Activated naive CD4-positive, alpha-beta T cell treated with anti-CD3 and anti-CD28 coated beads for 36 hours (primary cell): ENCODE measurements at places on chromosomes 5 and 9. TPM values are rescaled to one million over a fixed set of nuclear protein-coding genes. Genes with fewer than 3 reads are reported as not detected.

The GABRA6 gene
- not detected for total RNA-seq

The PRR7 gene
- 7.4 TPM for total RNA-seq

DNA sequence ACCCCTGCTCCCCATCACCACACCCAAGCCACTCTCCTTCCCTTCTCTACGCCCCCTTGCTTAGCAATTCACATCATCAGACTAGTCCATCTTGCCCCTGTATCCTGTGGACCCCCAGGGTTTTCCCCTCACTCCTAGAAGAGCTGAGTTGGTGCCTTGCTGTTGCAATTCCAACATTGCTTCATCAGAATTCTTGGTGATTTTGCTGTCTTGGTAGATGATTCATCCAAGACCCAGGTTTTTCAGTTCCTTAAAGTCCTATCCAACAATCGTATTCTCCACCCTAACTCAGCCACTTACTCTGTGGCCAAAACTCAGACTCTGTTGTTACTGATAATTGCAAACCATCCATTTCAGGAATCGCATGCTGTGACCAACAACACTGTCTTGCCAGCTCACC, 21.4 kb upstream of the CCNJL start:
- no peaks in the 10 kb centered on the region for H3K36me3 ChIP-seq
- H3K4me3 ChIP-seq = no peak overlapping the region
- no peak for DNase-seq
- H3K4me1 ChIP-seq = peaks cover 6% of the 10 kb centered on the region

GRCh38 chr9:28260330-28260729, 687.0 kb upstream of the C9orf72 start:
- DNase-seq = no peak
- no peak overlapping the region for H3K4me3 ChIP-seq
- no peak overlapping the region for H3K27ac ChIP-seq
- no peaks in the 10 kb centered on the region for H3K36me3 ChIP-seq
- no peaks in the 10 kb centered on the region for H3K4me1 ChIP-seq

GRCh38 chr5:123617561-123617960, 105.6 kb downstream of the CSNK1G3 start:
- no peaks in the 10 kb centered on the region for H3K27me3 ChIP-seq
- H3K27ac ChIP-seq = no peak overlapping the region
- no peak for DNase-seq
- no peaks in the 10 kb centered on the region for H3K4me1 ChIP-seq
- no peak overlapping the region for H3K4me3 ChIP-seq

- H3K4me1 ChIP-seq = peaks cover 8% of the 10 kb centered on the region
- H3K4me3 ChIP-seq = no peak overlapping the region
- no peak for DNase-seq
- H3K27me3 ChIP-seq = no peaks in the 10 kb centered on the region
Observed at GRCh38 chr9:129816501-129817435, 7.2 kb downstream of the TOR1A start.

DNA sequence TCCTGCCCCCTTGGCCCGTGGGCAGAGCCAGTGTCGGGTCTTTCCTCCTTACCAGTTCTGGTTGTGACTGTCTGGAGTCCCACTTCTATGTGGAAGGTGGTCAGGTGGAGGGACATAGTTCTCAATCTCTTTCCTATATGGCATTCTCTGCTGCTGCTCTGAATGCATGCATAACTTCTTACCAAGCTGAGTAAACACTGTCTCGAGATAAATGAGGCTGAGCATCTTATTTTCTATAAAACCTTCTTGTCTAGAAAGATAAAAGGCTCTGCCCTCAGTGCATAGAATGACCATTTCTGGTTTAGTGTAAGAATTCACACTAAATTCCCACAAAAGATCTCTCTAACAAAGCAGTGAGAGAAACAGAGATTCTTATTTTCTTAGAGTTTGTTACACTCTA, 106.2 kb upstream of the TBC1D2 start:
- H3K4me1 ChIP-seq = no peaks in the 10 kb centered on the region
- peaks cover 7% of the 10 kb centered on the region for H3K27me3 ChIP-seq
- no peak overlapping the region for H3K27ac ChIP-seq
